ENCODE measurements at places on chromosomes 1 and 21. TPM values are rescaled to one million over a fixed set of nuclear protein-coding genes. Genes with fewer than 3 reads are reported as not detected.

TFAP2E gene
- 0.16 TPM for total RNA-seq

OPTC gene
- not detected for total RNA-seq

OR2L13 gene
- not detected for total RNA-seq

LYPD8 gene
- total RNA-seq: not detected

TARDBP gene
- 73.2 TPM for total RNA-seq
